8988T (cell line): ENCODE measurements at places on chromosomes 12 and 14.

GRCh38 chr12:2844786-2845185 is 10.0 kb upstream of the NRIP2 start:
- no peak for DNase-seq

- no peak for DNase-seq
Observed at GRCh38 chr14:100599981-100600380, 12.8 kb upstream of the BEGAIN start.

DNA sequence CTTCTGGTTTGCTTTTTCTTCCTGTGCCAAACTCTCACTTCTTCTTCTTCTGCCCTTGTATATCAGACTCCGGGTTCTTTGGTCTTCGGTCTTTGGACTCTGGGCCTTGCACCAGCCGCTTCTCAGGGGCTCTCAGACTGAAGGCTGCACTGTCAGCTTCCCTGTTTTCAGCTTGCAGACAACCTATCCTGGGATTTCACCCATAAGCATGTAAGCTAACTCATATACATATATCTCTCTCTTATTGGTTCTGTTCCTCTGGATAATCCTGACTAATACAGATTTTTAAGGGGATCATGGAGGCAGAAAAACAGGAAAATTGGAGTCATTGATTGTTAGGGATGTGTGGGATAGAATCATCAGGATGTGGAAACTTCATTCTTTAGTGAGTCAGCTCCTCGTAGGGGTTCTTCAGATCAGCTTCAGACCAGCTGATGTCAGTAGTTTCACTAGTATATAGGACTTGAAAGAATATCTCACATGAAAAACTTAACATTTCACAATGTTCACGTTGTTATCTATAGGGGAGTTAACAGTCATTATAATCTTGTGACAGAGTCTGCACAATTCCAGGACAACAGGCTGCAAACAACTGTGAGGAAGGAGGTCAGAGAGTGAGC is 102.9 kb downstream of the RASSF9 start:
- no peak for DNase-seq

DNA sequence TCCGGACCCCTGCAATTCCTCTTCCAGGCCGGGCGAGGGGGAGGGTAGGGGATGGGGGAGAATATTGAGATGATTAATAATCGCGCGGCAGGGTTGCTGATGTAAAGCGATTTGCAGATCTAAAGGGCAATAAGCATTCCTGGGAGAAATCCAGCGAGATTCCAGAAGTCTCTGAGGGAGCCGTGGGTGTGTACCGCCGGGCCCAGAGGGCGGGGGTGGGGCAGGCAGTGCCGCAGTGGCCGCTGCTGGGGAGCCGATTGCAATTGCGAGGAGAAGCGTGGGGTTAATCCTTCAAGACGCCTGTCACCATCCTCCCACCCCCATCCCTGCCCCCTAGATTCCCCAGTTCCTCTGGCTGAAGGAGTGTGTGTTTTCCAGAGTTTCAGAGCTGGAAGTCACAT is 16.4 kb downstream of the FOS start:
- no peak for DNase-seq

GRCh38 chr14:78863143-78863542 is 693.0 kb downstream of the NRXN3 start:
- no peak for DNase-seq

GRCh38 chr14:36507847-36508417 is 12.1 kb downstream of the NKX2-1 start:
- no peak for DNase-seq

DNA sequence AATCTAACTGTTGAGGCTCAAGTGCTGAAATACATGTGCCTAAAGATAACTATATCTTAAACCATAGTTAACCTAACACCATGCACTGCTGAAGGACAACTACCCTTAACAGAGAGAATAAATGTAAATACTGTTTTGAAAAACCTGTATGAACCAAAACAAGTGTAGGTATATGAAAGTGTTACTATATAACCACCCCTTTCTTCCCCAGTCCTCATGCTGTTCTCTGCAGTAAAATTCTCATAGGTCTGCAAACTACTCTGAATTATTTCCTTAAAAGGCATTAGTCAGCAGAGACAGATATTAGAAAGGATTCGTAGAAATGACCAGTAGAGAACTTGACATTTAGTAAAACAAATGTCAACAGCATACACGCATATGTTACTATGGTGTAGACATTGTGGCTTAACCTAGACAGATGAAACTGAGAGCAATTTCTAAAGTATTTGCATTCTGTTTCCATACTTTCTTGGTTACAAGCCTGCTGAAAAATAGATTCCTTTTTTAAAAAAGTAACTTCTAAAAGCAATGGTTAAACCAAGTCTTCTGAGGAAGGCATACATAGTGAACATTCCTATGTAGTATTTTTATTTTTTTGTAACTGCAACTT is 13.9 kb downstream of the CSRP2 start:
- DNase-seq, result no peak

GRCh38 chr12:96872961-96873360 is 34.1 kb upstream of the NEDD1 start:
- DNase-seq, result no peak
